ENCODE measurements at places on chromosomes 16 and 17.

DNA sequence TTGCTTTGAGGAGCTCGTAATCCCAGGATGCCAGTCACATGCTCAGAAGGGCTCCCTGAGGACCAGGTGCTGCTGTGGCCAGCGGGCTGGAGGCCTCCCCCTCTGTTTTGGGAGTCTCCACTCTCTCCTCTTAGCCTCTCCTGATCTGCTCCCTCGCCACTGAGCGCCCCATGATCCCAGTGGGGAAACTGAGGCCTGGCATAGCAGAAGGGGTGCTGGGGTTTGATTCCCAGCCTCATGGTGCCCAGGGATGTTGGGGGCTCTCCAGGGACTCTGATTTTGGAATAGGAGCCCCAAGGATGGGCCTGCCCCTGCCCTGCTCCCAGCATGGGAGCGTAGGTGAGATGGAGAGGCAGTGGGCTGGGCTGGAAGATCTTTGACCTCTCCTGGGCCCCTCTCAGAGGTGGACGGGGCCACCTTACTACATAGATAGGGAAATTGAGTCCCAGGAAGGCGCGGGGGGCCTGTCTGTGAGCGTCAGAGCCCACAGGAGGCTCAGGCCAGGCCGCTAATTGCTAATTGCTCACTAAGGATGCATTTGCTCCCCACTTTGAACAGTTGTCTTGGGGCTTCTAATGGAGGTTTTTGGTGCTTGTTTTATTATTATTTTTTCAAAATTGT is 525 bp upstream of the ADCY7 start:
- DNase-seq = peak; percentile 44

- no peak for DNase-seq
Measured at GRCh38 chr16:30715750-30716445, 16.9 kb downstream of the SRCAP start.

- no peak for DNase-seq
Measured at GRCh38 chr16:1182316-1182671, 29.4 kb downstream of the CACNA1H start.

GRCh38 chr17:13025687-13026086 is 7.9 kb upstream of the ELAC2 start:
- no peak for DNase-seq

DNA sequence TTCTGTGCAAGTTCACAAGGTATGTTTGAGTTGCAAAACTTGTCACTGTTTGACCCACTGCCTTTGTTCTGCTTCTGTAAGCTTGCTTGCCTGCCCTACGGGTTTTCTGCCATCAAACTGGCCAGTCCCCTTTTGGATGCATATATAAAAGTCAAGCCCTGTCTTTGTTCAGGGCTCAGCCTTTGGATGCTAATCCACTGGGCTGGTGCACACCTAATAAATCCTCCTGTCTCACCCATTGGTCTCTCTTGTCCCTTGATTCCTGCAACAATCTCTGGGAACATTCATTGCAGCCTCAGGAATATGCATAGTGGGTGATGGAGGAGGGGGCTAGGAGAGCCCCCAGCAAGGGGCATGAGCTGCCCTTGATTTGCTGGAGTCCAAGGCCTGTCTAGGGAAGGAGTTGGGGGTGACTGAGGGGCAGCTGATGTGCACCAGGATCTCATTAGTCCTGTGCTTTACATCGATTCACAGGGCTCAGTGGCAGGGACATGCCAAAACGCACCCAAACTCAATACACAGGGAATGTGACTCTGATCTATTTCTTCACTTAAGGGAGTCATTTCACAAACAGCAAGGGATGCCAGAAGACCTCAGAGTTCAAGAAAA is 225.4 kb upstream of the NLRP1 start:
- no peak for DNase-seq

Data from right forelimb (tissue), 1 donor.